ENCODE measurements at places on chromosomes 3 and 15.

GRCh38 chr15:41746802-41747201, 27.5 kb upstream of the MAPKBP1 start:
- no peak for DNase-seq

DNA sequence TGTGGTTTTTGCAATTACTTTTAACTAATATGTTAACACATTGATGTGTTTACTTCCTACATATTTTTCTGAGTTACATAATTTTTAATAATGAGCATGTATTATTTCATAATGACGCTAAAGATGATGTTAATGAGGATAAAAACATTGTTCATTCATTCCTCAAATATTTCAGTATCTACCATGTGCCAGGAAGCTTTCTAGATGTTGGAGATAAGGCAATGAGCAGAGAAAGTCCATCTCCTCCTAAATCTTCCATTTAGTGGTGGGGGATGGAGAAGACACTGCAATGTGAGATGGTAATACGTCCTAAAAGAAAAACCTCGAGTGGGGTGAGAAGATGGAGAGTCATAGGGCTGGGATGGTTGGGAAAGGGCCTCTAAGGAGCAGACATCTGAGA, 132.7 kb downstream of the MYLK start:
- DNase-seq = no peak

- no peak for DNase-seq
These were observed 7.2 kb downstream of the MESP2 start for GRCh38 chr15:89783111-89783860.

GRCh38 chr3:124126436-124127023, 134.6 kb upstream of the ROPN1 start:
- DNase-seq = no peak

DNA sequence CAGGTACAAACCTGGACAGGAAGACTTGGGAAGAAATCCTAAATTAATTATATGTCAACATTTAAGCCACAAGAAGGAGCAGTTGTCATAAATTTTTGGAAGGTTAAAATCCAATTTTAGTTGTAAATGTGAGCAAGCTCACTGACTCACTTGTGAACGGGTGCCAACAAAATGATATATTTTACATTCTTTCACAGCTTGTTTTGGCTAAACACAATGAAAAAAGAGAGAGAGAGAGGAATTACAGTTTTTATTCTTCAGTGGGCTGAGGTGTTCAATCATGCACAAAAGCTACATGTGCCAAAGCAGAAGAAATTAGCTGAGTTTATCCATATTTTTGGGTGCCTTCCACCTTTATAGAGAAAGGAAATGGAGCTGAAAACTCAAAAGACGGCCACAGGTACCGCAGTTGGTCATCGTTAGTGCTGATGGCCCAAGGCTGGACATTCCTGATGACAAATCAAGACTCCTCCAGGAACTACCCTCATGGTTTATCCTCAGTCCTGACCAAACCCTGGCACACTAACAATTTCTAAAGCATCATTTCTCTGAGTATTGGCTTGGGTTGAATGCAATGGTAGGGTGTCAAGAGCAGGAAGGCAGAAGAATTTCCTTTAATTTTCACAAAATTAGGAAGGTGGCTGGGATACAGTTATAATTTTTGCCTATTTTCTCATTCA, 37.6 kb upstream of the WNT5A start:
- no peak for DNase-seq

DNA sequence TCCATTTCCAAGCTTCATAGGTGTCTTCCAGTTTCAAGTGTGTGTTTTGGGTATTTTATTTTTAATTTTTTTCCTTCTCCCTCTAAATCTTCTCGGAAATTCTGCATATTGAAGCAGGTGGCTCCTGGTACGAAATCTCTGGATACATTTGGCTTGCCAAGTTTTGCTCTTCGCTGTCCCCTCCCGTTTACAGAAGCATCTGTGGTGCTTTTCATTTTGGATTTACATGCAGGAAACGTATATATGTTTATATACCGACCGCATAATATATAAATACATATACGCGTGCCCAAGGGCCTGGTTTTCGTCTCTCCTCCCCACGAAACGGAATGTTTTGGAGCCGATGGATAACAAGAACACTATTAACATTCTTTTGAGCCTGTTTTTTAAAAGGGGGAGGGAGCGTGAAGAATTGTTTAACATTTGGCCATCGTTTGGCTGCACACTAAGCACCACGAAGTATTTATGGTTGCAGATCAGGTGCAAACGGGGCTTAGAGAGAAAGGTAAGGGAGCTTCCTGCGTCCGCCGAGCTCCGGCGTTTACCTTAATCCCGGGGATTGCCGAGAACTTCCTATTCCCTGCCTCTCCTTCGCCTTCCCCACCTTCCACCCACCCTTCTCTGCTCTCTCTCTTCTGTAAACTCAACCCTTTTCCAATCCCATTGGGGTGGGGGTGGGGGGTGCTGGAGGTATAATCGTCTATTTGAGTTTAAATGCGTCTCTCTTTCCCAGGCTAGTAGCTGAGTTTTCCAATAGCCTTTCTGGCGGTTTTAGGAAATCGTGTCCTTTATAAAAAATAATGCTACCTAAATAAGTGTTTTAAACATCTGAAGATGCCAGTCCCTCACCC, 1.1 kb upstream of the NLGN1 start:
- no peak for DNase-seq

GRCh38 chr3:88152841-88153240, 3.1 kb downstream of the C3orf38 start:
- DNase-seq = no peak

- no peak for DNase-seq
These were observed 27.9 kb upstream of the RTP1 start for GRCh38 chr3:187169231-187169960.

- no peak for DNase-seq
These were observed 63.4 kb upstream of the LEKR1 start for GRCh38 chr3:156762631-156763185.

DNA sequence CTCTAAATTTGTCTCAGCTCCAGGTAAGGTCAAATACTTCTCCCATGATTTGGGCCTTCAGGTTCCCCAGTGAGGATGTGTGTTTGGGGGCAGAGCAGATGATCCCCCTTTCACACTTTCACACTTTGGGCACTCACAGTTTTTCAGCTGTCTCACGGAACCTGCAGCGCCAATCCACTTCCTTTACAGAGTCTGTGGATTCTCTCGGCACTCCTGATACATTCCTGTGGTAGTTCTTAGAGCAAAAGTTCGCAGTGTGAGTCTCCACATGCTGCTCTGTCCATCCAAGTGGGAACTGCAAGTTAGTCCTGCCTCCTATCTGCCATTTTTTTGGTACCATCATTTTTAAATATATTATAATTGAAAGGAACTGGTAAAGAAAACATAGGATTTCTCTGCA, 20.2 kb upstream of the CPOX start:
- no peak for DNase-seq

GRCh38 chr3:48695393-48695753, 9.7 kb upstream of the NCKIPSD start:
- no peak for DNase-seq

GRCh38 chr3:172346161-172346560, 102.1 kb downstream of the GHSR start:
- DNase-seq = no peak

GRCh38 chr15:72770673-72771328, 12.8 kb downstream of the ADPGK start:
- no peak for DNase-seq

DNA sequence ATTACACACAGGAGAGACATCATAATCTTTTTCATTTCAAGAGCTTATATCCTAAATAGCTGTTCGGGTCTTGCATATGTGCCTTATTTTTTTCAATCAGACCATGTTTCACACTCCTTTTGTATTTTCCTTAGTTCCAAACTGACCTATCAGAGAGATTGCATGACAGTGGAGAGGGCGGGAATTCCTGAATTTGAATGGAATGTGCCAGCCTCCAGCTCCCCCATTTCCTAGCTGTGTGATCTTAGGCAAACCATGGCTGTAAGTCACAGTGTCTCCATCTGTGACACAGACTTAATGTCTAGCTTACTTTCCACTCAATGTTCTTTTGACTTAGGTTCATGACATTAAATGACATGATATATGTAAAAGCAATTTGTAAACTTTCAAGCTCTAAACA, 62.0 kb upstream of the CSTA start:
- no peak for DNase-seq

GRCh38 chr3:179100652-179101051, 29.0 kb upstream of the ZMAT3 start:
- no peak for DNase-seq

DNA sequence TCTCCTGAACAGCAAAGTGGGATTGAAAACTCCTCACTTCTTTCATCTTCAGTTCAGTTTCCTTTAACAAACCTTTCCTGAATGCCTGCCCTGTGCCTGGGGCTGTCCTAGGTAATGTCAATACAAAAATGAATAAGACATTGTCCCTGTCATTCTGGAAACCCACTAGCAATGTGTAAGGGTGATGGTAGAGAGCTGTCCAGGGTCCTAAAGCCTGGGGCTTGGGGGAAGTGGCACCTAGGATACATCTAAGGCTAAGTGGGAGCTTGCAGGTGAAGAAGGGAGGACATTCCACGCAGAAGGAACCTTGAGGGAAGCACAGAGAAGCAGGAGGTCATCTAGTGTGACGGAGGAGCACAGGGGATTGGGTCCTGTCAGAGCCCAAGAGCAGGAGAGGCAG, 212.7 kb upstream of the PPP2R3A start:
- DNase-seq = no peak

DNA sequence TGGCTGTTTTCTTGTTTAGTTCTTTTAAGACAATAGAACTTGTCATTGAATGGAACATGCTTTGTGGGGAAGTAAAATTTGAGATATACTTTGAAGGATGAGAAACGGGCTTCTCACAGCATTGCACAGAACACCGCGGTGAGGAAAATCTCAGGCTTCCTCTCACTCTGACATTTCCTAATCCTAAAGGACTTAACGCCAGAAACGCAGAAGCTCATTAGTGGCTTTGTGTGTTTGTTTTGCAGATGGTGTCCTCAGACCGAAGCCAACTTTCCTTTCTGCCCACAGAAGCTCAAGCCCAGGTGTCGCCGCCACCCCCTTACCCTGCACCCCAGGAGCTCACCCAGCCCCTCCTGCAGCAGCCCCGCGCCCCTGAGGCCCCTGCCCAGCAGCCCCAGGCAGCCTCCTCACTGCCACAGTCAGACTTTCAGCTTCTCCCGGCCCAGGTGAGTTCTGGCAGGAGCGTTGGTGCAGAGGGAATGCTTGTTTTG, 78.9 kb upstream of the BLM start:
- DNase-seq = no peak

DNA sequence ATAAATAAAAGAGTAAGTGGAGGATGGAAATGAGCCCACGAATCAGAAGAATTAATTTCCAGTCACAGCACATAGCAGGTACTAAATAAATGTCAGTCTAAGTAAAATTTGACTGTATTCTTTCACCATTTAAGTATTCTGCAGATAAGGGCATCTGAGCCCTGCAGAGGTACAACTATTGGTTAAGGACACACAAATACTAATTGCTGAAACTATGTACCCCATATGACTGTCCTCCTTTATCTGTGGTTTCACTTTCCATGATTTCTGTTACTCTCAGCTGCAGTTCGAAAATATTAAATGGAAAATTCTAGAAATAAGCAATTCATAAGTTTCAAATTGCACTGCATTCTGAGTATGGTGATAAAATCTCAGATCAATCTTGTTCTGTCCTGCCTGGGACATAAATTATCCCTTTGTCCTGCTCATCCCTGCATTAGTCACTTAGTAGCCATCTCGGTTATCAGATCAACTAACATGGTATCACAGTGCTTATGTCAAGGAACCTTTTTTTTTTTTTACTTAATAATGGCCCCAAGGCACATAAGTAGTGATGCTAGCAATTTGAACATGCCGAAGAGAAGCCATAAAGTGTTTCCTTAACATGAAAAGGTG, 95.1 kb downstream of the LSAMP start:
- DNase-seq = no peak

DNA sequence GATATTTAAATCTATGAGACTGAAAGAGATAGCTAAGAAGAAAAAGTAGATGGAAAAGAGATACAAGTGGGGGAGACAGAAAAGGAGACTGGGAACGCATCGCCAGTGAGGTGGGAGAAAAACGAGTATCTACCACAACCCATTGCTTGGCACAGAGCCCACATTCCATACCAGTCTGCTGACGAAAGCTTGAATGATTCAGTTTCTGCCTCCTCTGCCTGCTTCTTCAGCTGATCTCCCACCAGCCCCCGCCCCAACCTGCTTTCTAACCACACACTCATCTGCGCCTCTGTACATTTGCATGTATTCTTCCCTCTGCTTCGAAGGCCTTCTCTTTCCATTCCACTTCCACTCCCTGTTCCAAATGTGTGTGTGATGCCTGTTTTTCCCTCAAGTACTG, 188.1 kb downstream of the USP13 start:
- no peak for DNase-seq

DNA sequence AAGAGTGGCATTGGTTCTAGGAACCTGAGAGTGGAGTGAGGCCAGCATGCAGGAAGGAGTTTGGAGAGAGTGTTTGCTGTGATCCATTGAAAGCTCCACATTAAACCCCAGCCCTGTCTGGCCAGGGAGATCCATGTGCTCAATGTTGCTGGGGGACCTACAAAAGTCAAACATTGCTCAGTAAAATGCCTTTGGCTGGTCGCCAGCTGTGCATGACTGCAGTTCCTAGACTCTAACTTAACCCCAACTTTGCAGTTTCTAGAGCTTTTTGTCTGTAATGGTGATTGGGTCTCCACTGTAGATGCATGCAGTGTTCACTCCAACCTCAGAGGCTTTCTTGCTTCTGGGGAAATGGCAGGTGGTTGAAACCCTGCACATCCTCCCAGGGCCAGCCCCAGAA, 99.7 kb upstream of the ABHD17C start:
- no peak for DNase-seq

- no peak for DNase-seq
These were observed 44.9 kb downstream of the IL1RAP start for GRCh38 chr3:190558796-190559195.

GRCh38 chr3:185341616-185342458, 21.1 kb upstream of the MAP3K13 start:
- no peak for DNase-seq

GRCh38 chr3:188008582-188009213, 145.3 kb upstream of the LPP start:
- DNase-seq = no peak

DNA sequence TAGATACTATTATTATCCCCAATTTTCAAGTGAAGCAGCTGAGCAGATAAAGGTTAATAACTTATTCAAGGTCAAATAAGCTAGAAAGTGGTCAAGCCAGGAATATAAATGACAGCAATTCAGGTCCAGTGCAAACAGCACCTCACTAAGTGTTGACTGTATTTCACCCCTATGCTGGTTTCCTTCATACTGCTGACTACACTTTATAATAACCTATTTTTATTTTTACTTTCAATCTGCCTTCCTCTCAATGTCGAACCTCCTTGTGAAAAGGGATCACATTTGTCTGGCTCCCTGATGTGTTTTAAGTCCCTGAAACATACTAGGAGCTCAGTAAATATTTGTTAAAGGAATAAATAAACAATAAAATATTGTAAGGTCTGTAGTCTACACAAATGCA, 146.1 kb downstream of the NAALADL2 start:
- DNase-seq = no peak

DNA sequence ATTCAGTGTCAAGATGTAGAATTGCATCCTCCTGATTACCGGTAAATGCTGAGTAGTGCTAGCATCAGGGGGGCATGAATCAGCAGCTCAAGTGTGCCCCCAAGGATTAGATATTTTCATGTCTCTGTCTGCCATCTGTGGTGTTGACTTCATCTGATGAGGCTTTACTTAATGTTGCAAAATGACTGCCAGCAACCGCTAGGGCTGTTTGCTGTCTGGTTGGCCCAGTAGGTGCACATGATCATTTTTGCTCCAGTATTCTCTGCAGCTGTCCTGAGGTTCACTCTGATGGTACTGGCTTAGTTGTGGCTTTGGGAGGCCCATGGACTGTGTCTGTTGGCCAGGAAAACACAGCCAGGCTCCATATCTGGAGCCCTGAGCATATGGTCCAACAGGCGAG, 316.4 kb downstream of the SOX2 start:
- no peak for DNase-seq

GRCh38 chr3:145815707-145816413, 345.1 kb downstream of the PLOD2 start:
- DNase-seq = no peak

Measured in T-helper 2 cell treated with Interferon-gamma antibody and Interleukin-4, amounts not matched to agents 5 μg/mL and 100 μg/mL, for 36 hours (primary cell).